GM12892 (cell line): ENCODE measurements at places on chromosomes 3 and 15.

GRCh38 chr15:57819646-57820045 lies 113.1 kb downstream of the POLR2M start:
- no peak for DNase-seq

- no peak for DNase-seq
Observed at GRCh38 chr3:111721747-111722146, 126.6 kb upstream of the ZBED2 start.

- DNase-seq, result no peak
Observed at GRCh38 chr3:42719002-42719401, 16.4 kb upstream of the HHATL start.

DNA sequence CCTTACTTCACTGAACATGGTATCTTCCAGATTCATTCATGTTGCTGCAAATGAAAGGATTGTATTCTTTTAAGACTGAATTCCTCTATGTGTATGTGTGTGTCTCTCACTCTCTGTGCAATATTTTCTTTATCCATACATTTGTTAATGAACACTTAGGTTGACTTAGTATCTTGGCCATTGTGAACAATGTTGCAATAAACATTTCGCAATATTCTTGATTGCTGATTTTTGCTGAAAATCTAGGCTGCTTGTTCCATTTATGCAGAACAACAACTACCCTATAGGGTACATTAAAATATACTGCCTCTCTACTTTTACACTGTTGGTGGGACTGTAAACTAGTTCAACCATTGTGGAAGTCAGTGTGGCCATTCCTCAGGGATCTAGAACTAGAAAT lies 732.4 kb downstream of the CADM2 start:
- no peak for DNase-seq

- DNase-seq, result no peak
Observed at GRCh38 chr15:26038693-26039092, 175.6 kb upstream of the ATP10A start.

- DNase-seq, result no peak
Observed at GRCh38 chr3:188326968-188327367, 173.0 kb downstream of the LPP start.

- DNase-seq, result no peak
Observed at GRCh38 chr15:60004009-60004845, at the start of gene FOXB1. FOXB1 (plus strand) TSS chr15:60004311; CDS start chr15:60004964, 653 bp downstream.

GRCh38 chr3:195551381-195551978 lies 8.4 kb upstream of the PPP1R2 start:
- no peak for DNase-seq

DNA sequence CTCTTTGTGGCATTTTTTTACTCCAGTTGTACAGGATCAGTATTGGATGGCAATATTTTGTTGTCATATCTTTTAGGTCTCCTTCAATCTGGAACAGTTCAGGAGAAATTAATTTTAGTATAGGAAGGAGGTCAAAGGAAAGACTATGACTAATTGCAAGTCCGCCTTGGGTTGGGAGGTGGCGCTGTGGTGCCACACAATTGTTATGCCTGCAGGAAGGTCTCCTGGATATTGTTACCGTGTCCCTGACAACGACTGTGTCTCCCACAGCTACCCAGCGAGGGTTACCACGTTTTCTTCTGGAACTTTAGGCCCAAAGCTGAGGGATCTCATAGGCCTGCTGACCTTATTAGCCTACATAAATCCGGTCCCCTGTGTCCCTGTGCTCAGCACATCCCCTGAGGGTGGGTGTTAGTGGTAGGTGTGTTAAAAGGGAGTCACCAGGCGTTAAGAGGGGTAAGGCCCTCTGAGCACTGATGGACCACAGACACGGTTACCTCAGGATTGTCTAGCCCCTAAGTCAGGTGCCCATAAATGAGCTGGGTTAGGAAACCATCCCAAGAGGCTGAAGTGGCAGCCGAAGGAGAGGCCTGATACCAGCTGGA lies 31.5 kb downstream of the KCNAB1 start:
- DNase-seq, result no peak

- no peak for DNase-seq
Observed at GRCh38 chr3:193903966-193904365, 232.0 kb upstream of the HES1 start.
